Fibroblast of skin of abdomen (primary cell): ENCODE measurements at places on chromosomes 4 and X.

DNA sequence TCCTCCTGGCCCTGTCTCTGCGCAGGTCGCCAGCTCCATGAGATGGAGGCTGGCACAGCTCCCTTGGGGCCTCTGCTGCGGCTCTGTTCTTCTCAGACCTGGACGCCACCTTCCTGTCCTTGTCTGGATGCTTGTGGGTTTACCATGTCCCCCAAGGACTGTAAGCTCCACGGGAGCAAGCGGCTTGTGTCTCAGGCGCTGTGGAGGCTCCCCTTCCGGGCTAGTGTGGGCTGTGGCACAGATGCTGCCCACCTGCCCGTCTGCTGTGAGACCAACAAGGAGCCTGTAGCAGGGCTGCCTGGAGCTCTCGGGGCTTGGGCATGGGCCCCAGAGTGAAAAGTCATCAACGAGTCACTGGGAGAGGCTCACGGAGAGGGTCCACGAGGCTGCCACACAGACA, 25.2 kb downstream of the NAT8L start:
- no peak for DNase-seq

DNA sequence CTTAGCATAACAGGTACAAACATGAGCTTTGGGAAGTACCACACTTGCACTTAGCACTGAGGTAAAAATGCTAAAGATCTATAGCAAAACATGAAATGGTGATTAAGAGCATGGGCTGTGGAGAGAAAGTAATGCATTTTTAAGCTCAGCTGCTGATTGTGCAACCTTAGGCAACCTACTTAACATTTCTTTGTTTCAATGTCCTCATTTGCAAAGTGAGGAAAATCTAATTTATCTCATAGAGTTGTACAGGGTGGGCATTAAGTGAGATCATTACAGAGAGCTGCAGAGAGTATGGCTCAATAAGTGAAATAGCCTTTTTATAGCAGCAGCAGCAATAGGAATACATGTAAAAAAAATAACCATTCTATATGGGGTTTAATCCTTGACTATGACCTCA, 87.0 kb downstream of the PAK3 start:
- no peak for DNase-seq

- no peak for DNase-seq
These were observed 30.4 kb downstream of the CLDN34 start for GRCh38 chrX:9997524-9997923.

DNA sequence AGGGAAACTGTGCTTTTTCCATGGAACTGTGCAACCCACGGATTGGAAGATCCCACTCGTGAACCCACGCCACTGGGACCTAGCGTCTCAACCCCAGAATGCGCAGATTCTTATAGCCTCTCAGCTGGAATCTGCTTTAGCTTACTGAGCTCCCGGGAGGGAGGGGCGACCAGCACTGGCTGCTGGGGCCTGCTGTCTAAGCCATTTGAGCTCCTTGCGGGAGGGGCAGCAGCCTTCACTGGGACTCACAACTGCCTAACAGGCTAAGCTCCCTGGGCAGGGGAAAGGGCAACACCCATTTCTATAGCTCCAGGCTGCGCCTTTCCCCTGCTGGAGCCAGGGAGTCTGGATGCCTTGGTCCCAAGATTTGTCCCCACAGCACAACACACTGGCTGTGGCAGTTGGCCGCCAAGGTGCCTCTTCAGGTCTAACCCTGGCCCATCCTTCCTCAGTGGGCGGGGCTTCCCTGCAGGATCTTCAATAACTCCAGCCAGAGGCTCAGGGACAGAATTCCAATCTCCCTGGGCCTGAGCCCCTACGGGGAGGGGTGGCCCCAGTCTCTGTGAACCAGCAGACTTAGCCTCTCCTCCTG, 451.7 kb upstream of the PITX2 start:
- no peak for DNase-seq

DNA sequence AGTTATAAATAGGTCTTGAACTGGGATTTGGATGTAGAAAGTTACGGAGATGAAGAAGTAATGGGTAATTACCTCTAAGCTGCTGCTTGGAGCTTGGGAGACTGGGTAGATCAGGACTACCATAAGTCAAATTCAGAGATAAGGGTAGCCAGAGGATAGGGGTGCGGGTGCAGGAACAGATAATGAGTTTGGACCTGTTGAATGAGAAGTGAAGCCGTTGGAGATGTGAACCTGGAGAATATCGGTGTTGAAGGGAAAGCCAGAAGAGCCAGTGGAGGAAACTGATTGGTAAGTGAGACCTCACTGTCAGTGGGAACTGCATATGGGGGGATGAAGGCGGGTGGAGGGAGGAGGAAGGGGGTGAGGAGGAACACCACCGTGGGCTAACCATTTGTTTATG, 618 bp upstream of the FOXO4 start:
- no peak for DNase-seq
